Astrocyte of the hippocampus (primary cell): ENCODE measurements at places on chromosomes 12 and 14.

- DNase-seq = peak; percentile 77
Measured at GRCh38 chr12:121334513-121335343, 17.5 kb downstream of the ANAPC5 start.

DNA sequence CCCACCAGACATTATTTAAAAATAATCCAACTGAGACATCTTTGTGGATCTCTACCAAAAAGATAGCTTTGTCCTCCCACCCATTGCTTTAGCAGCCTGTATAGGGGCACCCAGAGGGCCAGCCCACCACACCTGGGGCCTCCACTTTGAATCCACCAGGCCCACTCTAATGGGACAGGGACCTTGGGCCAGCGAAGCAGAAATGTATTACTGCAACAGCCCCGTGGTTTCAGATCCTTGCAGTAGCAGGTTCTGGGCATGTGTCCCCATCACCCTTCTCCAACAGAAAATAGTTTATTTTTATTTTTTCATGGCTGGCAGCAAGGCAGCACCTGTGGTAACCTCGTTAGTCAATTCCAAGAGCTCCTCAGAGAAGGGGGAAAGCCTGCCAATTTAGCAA lies 218.4 kb downstream of the ZFP36L1 start:
- peak; percentile 23 for DNase-seq

- peak; percentile 58 for DNase-seq
Measured at GRCh38 chr12:64065881-64066451, 156.1 kb downstream of the KICS2 start.

- peak; percentile 70 for DNase-seq
Measured at GRCh38 chr12:113097716-113098440, 37.7 kb downstream of the RASAL1 start.

GRCh38 chr14:65958664-65959562 lies 527.3 kb upstream of the CCDC196 start:
- DNase-seq = peak; percentile 45
